ENCODE measurements at places on chromosomes 3 and 15.

GRCh38 chr3:134078169-134078831, 48.6 kb upstream of the SLCO2A1 start:
- DNase-seq = no peak

- no peak for DNase-seq
Measured at GRCh38 chr3:123096731-123097130, 29.9 kb downstream of the PDIA5 start.

DNA sequence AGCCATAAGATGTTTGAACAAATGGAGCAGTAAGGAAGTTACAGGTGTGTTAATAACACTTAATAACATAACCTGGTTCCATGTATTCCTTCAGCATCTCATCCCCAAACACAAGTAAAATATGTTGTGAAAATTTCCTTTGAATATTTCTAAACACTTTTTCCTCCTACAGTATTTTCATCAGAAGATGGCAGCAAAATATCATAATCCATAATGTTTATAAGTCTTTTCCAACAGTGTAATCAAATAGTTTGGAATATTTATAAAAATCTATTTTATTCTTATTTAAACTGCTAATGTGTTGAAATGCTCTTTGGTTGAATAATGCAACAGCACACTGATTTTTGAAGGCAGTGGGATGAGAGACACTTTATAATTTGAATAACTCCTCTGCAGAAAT, 1020.5 kb downstream of the OTOL1 start:
- no peak for DNase-seq

- DNase-seq = no peak
Measured at GRCh38 chr15:77985031-77985930, 92.2 kb downstream of the TBC1D2B start.

DNA sequence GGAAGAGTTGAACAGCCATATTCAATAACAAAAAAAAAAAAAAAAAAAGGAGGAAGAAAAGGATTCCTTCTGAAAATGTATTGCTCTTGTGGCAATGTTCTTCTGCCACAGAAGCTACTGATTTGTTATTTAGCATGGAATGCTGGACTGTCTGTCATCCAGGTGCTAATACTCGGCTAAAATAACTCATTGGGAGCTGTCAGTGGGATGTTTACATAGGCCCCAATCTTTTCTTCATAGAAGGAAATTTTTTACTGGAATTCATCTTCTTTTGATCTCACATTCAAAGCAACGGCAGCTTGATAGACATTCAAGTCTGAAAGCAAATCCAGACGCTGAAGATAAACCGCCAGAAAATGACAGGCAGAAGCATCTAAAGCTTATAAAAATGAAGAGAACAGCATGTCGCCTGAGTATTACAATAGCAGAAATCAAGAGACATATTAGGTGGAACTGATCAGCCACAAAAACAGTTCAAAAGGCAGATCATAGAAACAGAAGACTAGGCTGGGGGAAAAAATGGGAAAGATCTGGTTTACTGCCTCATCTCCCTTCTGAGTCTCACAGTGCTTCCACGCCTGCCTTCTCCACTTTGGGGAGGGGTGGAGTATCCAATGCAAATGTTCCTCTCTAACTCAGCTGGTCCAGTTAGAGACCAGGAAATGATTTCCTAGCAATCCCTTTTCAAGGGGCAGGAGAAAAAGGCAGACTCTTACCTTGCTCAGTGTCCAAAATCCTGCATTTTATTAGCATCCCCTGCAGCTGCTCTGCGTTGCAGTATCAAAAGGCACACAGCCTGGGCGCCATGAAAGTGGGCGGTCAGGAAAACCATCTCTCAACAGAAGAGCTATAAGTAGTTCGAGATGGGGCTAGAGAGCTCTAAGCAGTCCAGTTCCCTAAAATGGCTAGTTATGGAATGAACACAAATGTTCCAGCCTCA, 451.9 kb downstream of the FOXP1 start:
- no peak for DNase-seq

- DNase-seq = no peak
Measured at GRCh38 chr3:188439080-188439479, 285.1 kb downstream of the LPP start.

GRCh38 chr3:193010191-193010590, 92.5 kb upstream of the MB21D2 start:
- no peak for DNase-seq

DNA sequence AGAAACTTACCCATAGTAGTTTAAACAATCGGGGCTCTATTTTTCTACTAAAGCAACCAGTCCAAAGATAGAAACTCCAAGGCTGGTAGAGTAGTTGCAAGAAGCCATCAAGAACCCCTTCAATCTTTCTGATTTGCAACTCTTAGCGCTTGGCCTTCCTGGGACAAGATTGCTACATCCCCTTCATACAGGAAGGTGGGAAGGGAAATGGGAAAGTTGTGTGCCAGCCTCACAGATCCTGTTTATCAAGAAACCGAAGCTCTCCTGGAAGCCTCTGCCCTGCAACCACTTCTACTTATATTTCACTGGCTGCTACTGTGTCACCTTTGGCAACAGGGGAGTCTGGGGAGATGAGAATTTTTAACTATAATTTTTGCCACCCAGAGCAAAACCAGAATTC, 46.2 kb downstream of the OSBPL10 start:
- DNase-seq = no peak

- DNase-seq = no peak
Measured at GRCh38 chr15:76335307-76336253, 993 bp upstream of the ISL2 start.
